ENCODE measurements at places on chromosomes 13 and 19.

GRCh38 chr13:48564056-48564455, 31.2 kb upstream of the RCBTB2 start:
- no peak for DNase-seq

GRCh38 chr13:60398907-60399589, 2.0 kb downstream of the TDRD3 start:
- DNase-seq = no peak

- DNase-seq = no peak
Measured at GRCh38 chr13:39129213-39129612, 91.0 kb downstream of the NHLRC3 start.

DNA sequence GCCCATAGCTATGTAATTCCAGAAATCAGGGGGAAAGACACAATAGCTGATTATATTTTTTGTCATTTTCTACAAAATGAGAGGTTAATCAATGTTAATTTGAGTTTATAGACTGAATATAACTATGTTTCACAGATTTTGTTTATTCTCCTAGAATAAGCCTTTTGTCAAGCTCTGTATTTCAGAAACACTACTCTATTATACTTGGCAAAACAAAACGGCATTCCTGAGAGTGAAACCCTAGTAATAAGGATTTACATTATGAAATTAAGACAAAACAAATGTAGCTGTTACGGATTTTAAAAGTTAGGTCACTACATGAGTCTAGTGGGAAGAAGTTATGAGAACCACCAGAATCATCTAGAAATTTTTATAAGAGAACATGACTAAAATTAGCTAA, 334.2 kb downstream of the KLF12 start:
- no peak for DNase-seq

DNA sequence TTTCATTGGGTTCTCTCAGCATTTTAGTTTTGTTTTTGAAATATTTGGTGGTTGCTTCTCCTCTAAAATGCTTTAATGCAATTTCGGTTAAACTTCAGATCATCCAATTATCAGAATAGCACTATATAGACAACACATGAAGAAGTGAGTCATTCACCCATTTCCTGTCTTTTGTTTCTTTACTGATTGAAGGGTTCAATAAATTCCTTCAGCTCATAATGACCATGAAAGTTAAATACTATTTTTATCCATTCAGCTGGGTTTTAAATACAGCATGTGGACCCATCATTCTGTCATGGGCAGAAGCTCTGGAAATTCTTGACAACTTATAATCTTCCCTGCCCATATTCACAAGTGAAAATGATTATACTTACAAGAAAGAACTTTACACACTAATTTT, 187.2 kb downstream of the ITGBL1 start:
- DNase-seq = no peak

- DNase-seq = no peak
Measured at GRCh38 chr13:27482983-27483382, 32.6 kb upstream of the MTIF3 start.

DNA sequence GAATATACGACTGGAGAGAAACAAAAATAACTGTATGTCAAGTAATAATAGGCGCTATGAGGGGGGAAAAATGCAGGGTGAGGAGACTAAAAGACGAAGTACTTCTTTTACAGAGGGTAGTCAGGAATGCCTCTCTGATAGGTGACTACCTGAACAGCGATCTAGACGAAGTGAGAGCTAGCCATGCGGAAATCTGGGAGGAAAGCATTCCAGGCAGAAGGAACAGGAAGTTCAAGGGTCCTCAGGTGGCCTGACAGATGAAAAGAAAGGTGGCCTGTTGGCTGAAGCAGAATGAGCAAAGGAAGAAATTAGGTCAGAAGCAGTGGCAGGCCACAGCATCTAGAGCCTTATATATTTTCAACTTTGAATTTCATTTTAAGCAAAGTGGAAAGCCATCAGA, 13.3 kb downstream of the ZDHHC20 start:
- no peak for DNase-seq

DNA sequence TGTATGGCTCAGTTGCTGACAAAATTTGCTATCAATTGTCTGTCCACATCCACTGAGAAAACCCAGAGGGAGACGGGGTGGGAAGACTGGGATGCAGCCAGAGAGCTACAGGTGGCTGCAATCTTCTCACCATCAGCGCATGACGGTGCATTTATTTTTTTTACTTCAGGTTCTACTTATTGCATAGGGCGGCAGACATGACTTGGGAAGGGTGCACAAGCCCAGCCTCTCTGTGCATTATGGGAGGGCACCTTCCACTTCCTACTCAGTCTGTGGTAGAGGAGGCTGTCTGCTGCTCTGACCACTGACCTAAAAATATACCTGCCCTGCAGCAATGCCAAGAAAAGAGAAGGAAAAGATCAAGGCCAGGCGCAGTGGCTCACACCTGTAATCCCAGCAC, 73.1 kb downstream of the ABCC4 start:
- no peak for DNase-seq

- DNase-seq = no peak
Measured at GRCh38 chr13:107450431-107450830, 764.9 kb downstream of the LIG4 start.

GRCh38 chr13:35086667-35087066, 144.6 kb downstream of the NBEA start:
- DNase-seq = no peak

- no peak for DNase-seq
Measured at GRCh38 chr19:7978179-7978825, 27.1 kb downstream of the ELAVL1 start.

GRCh38 chr19:13044231-13044836, 49.1 kb downstream of the NFIX start:
- no peak for DNase-seq

DNA sequence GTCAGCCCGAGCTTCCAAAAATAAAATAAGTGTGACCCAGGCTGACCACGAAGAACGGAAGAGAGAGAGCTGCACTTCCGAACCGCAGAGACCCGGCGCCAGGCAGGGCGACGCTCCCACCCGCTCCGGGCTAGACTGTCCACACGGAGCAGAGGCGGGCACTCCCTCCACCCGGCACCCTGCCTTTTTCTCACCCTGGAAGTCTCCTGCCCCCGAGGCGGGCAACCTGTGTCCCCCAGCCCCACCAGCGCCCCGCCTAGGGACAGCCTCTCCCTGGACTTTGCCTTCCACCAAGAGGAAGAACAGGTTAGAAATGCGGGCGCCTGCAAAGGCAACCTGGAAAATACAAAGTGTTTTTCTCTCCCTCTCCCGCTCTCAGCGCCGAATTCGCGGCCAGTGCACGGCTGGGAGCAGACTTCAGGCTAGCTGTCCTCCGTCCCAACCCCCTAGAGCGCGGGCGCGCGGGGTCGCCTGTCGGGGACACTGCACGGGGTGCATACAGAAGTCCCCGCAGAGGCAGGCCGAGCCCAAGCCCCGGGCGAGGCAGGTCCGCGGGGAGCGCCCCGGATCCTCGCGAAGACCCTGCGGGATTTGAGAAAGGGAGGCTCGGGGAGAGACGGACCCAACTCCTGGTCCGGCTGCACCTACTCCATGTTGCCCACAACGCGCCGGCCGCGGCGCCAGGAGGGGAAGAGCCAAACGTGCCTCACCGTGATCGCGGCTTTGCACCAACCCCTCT, 845 bp downstream of the SPRY2 start:
- no peak for DNase-seq

GRCh38 chr13:91785431-91786119, 387.2 kb downstream of the GPC5 start:
- no peak for DNase-seq

- DNase-seq = no peak
Measured at GRCh38 chr19:18198374-18198773, 5.4 kb downstream of the MPV17L2 start.

DNA sequence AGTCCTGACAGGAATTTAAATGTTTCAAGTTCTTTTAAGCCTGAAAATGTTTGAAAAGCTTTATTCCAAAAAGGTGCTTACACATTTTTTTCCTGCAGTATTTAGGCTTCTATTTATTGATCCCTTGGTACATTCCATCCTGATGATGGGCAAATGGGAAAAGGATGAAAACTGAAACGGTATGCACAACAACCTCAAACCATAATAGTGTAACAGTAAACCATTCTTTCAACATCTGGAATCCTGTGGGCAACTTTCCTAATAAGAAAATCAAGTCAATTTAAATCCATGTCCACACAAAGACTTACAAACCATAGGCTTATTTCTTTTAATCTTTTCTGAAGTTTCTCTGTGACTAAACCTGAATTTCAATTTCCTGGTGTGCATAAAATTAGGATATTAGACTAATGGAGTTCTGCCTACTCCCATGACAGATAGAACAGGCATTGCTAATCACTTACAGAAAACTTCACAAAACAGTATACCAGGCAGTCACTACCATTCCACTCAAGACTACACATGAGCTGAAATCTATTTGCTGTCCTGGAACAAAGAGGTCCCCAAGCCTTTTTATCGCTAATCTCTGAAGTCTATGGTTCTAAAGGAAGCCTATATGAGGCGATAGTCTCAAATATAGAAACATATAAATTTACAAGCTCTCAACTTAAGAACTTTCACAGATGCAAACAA, 103.3 kb downstream of the DLEU7 start:
- DNase-seq = no peak

DNA sequence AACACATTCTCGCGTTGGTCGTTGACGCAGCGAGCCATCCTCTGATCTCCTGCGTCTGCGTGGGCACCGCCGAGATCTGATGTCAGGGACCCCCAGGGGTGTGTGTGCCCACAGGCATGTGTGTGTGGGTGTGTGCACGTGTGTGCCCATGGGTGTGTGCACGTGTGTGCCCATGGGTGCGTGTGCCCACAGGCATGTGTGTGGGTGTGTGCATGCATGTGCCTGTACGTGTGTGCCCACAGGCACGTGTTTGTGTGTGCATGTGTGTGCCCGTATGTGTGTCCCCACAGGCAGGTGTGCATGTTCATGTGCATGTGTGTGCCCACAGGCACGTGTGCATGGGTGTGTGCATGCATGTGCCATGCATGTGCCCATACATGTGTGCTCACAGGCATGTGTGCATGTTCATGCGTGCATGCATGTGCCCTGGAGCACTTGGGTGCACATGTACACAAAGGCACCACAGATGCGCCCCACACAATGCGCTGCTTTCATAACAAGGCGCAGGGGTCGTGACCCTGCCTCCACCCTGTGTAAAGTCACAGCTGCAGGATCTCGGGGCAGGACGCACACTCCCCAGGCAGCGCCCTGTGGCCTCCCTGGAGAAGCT, 77.5 kb downstream of the RASA3 start:
- no peak for DNase-seq

DNA sequence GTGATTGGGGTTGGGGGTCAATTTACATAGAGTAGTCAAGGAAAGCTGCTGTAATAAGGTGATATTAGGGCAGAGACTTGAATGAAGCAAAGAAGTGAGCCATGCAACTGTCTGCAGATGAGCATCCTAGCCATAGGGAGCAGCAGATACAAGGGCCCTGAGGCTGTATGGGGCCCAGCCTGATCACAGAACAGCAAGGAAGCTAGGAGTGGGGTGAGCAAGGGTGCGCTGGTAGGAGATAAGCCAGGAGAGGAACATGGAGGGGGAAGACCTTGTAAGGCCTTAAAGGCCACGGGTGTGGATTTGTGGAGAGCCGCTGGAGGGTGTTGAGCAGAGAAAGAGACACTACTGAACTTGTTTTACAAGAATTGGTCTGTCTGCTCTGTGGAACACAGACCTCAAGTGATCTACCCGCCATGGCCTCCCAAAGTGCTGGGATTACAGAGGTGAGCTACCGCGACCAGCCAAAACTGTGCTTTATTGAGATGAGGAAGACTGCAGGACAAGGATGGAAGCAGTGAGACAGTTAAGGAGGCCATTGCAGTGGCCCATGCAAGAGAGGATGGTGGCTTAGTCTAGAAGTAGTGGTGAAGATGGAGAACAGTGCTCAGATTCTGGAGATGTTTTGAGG, 93.0 kb downstream of the ZAR1L start:
- no peak for DNase-seq

DNA sequence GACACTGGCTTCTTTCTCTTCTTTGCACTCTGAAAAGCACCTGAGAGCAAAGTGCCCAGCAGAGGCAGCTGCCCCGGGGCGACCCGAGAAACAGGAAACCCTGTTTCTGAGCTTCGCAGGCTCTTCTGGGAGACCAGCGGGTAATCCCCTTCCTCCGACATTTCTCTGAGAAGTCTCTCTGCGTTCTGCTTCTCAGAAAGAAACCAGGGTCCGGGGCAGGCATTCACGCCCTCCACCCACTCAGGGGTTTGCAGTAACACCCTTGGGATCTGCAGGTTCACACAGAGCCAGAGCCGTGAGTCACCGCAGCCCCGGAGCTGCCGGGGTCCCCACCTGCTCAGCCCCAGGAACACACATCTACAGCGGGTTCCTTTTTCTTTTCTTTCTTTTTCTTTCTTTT, 86.0 kb downstream of the GADD45B start:
- DNase-seq = no peak

- no peak for DNase-seq
Measured at GRCh38 chr19:16825312-16826052, 3.7 kb upstream of the SIN3B start.

- no peak for DNase-seq
Measured at GRCh38 chr13:37648609-37649008, 50.0 kb upstream of the POSTN start.

GRCh38 chr19:41553804-41554203, 22.2 kb upstream of the CEACAM21 start:
- DNase-seq = no peak

DNA sequence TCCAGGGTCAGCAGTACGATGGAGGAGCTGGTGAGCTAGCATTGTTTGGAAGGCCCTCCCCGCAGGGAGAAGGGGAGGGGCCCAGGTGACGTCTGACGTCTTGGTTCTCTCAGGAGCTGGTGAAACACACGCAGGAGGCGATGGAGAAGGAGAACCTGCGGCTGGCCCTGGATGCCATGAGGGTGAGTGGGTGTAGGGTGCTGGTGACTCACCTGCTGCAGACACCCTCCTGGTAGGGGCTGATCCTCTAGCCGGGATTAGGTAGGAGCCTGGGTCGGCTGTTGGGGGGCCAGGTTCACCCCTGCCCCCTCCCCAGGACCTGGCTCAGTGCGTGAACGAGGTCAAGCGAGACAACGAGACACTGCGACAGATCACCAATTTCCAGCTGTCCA, 55.8 kb downstream of the VAV1 start:
- DNase-seq = no peak

DNA sequence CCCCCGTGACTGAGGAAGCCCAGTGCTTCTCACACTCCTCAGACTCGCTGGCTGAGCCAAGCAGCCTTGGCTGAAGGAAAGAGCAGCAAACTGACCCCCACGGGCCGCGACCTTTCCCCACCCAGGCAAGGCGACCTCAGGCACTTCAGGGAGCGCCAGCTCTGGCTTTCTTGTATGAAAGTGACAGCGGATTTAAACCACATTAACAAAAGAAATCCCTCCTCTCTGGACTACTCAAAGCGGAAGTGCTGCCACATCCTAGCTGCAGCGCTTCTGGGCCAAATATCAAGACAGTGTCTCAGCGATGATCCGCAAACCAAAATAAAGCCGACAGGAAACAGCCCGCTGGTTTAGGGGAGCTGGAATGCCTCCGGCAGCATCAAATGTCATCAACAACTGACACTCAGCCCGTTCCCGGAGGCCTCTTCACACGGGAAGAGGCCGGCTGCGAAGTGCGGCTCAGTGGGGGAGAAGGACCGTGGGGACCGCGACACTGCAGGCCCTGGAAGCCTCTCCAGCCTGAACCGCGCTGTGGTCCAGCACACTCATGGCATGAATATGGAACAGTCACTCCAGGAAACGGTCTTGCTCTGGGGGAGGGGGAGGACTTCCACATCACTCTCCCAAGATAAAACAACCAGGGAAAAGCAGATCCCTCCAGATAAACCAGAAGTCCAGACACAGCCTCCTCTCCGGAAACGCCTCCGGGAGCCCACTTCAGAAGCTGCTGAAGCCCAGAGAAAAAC, 1.4 kb downstream of the RASA3 start:
- peak; percentile 50 for DNase-seq

- no peak for DNase-seq
Measured at GRCh38 chr19:41219924-41220567, 1.0 kb downstream of the AXL start.
